Stimulated activated CD8-positive, alpha-beta memory T cell treated with anti-CD3 and anti-CD28 coated beads, Interleukin-7, amount 100 ng/mL, for 1 hour (primary cell): ENCODE measurements at places on chromosomes 5 and 9.

- DNase-seq, result no peak
Observed at GRCh38 chr5:97501965-97502305, 318.9 kb upstream of the RIOK2 start.

GRCh38 chr5:97150401-97150800 lies 8.0 kb upstream of the LIX1 start:
- no peak for DNase-seq

GRCh38 chr9:93422977-93423616 lies 28.4 kb upstream of the FAM120A start:
- DNase-seq, result no peak

GRCh38 chr5:3593771-3594509 lies 1.7 kb upstream of the IRX1 start:
- DNase-seq, result no peak

DNA sequence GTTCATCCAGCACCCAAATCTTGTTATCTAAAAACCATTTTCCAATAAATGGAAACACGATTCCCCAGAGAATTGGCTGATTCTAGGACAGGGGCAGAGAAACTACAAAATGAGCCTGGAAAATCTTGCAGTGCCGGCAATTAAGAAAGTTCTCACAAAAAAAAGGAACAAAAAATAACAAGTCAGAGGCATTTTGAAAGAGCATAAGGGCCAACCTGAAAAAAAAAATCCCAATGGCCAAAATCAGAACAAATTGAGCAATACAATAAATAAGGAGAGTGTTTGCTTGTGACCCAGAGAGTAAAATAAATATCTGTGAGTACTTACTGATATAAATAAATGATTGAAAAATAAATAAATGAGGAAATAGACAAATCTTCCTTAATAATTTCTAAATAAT lies 55.1 kb upstream of the S1PR3 start:
- DNase-seq, result no peak

DNA sequence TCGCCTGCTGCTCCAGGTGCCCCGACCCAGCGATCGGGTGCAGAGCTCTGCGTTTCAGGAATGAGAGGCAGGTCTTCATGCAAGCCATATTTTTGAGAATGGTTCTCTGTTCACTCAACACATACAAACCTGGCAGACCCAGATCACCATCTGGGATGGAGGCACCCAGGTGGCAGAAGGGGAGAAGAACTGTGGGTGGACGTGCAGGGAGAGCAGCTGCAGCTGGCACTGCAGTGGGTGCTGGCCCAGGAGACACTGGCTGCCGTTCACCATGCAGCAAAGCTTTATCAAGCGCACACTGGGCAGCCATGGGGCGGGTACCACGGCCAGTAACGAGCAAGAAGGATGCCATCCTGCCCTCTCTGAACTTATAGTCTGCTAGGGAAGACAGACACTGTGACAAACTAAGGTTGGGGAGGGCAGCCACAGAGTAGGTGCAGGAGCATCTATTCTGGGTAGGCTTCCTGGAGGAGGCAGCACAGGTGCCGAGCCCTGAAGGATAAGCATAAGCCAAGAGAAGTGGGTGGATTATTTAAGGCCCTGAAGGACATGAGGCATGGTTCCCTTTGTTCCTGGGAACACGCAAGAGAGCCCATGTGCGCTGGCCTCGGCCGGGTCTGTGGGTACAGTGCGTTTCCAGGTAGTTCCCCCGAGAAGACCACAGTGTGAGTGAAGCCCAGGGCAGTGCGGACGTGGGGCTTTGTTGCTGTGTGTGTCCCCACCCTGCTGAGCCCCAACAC lies 46.2 kb upstream of the FCN2 start:
- DNase-seq, result no peak

- DNase-seq, result no peak
Observed at GRCh38 chr9:70475211-70475610, 60.8 kb upstream of the KLF9 start.

DNA sequence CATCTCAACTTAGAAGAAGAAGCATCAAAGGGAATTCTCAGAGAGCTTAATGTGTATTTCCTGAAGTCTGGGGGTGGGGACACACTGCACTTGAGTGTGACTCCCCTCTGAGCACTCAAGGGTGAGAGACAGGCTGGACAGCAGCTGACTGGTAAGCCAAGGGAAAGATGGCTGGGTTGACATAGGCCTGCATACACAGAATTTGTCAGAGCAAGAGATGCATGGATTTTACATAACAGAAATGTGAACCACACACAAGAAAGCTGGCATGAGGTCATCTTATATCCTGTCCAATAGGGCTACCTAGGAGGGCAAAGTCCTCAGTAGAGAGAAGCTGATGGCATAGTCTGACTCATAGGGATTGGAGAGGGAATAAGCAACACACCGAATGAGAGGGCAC lies 114.3 kb upstream of the EPB41L4A start:
- no peak for DNase-seq

DNA sequence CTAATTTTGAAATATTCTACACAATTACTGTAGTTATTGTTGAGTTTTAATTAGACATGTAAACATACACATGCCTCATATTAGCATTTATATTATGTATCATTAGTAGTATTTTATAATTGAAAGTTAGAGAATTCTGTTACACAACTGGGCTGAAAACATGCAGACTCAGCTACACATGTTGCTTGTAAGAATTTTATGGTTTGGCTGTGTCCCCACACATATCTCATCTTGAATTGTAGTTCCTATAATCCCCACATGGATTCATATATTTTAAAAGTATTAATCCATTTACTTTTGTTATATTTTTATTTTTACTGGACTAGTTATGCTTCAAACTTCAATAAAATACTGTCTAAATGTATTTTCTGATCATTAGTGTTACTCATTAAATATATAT lies 2075.3 kb upstream of the C9orf72 start:
- DNase-seq, result no peak

GRCh38 chr5:136749016-136749415 lies 383.7 kb upstream of the TRPC7 start:
- DNase-seq, result no peak

DNA sequence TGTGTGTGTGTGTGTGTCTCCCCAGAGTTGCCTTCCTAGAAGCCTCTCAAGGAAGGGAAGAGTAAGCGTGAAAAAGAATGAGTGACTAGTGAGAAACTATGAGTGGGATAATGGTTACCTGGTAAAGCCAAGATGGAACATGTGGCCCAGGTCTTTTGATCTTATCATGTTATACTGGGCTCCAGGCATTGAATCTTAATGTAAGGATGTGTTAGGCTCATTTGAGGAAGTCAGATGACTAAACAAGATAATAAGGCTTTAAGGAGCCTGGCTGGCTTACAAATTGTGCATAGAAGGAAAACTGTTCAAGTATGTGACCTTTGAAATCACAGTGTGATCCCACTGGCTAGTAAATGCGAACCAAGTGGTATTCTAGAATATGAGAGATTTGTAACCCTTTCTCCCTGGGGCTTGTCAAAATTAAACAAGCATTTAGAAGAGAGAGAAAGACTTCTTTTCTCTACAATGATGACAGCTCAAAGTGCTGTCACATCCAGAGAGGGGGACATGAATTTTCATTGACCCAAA lies 29.9 kb upstream of the HMHB1 start:
- no peak for DNase-seq

GRCh38 chr5:67971223-67971830 lies 244.2 kb upstream of the PIK3R1 start:
- no peak for DNase-seq

- no peak for DNase-seq
Observed at GRCh38 chr5:132497488-132497997, 7.0 kb upstream of the IRF1 start.

- DNase-seq, result no peak
Observed at GRCh38 chr5:137734962-137735554, 831 bp downstream of the KLHL3 start.

DNA sequence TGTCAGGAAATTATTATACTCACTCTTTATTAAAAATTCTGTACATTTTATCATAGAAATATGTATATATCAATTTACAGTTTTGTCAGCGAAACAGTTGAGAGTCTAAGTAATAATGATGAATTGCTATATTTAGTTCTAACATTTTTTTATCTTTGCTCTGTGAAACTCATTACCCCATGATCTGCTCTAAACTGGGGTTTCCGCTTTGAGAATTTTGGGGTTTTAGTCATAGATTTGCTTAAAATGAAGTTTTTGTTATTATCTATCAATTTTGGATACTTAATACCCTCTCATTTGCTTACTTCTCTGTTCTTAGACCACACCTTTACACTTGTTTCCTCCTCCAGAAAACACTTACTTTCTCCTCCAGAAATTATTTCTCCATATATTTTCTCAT lies 333.8 kb upstream of the MPDZ start:
- DNase-seq, result no peak

GRCh38 chr5:56161439-56161823 lies 71.7 kb downstream of the ANKRD55 start:
- DNase-seq, result no peak

GRCh38 chr5:139863361-139863760 lies 67.8 kb downstream of the PSD2 start:
- no peak for DNase-seq

GRCh38 chr9:109072133-109072692 lies 47.5 kb downstream of the TMEM245 start:
- no peak for DNase-seq

- no peak for DNase-seq
Observed at GRCh38 chr5:14667290-14667689, 2.8 kb downstream of the OTULIN start.

DNA sequence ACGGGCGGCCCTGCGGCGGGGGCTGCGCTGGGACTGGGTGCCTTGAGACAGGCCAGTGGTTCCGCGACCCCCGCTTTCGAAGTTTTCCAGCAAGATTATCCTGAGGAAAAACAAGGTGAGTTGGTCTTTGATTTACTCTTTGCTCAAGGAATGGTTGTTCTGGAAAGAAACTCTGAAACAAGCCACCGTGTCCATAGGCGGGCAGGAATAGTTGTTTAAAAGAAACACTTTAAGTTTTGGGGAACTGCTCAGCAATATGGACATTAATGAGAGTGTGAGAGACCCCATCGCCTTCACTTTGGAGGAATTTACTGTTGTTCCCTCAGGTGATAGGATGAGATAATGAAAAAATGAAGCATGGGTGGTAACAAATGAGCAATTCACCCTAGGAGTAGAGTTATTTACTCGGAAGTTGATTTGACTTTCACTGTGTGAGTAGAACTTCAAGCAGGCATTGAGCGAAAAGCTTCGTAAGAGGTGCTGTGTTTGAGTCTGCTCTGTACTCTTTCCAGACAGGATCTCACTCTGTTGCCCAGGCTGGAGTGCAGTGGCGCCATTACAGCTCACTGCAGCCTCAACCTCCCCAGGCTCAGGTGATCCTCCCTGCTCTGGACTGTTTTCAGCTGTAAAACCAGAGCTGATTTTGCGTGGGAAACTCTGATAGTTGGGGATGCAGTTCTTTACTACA lies 1.1 kb downstream of the DMRTA1 start:
- DNase-seq, result no peak

- no peak for DNase-seq
Observed at GRCh38 chr5:134794082-134794481, 35.5 kb downstream of the DDX46 start.

- no peak for DNase-seq
Observed at GRCh38 chr9:117074342-117074662, 340.6 kb downstream of the ASTN2 start.

DNA sequence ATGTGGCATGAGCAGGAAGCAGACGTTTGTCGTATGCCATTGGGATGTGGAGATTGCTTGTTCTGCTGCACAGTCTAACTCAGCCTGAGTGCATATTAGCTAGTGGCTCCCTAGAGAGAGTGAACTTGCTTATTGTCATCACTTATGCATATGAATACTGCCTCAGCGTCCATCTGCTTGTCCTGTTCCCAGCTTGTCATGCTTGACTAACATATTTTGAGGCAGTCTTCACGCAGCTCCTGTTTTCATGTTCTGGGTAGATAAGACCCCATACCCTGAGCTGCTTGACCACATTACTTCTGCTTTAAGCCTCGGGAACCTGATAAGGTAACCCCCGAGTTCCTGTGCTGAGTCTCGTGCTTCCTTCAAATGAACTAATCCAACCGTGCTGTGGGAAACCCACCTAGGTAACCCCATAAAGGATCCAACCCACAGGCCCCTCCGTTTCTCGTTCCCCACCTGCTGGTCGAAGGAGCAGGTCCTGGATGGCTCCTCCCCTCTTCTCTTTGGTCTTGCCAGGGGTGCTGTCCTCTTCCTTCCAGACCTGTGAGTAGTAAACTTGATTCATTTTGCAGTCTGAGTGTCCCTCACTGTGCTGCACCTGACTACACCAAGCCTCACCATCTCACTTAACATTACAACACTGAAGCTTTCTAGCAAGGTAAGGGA lies 25.0 kb downstream of the ANKRD33B start:
- DNase-seq, result no peak

DNA sequence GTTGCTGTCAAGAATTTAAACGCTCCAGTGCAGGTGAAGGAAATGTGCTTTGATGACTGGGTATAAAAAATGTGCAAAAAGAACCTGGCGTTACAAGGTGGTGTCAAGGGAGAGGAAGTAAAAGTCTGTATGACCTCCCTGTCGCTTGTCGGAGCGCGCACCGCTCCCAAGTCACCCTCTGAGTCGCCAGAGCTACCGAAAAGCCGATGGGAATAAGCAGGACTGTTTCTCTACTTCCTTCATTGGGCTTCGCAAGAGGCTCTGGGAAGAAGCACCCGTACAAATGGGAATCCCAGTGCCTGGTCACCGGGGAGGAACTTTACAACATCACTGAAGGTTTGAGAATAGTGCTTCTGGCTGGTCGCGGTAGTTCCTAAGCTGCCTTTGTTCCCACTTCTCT lies 1.3 kb upstream of the DMRT2 start:
- no peak for DNase-seq

DNA sequence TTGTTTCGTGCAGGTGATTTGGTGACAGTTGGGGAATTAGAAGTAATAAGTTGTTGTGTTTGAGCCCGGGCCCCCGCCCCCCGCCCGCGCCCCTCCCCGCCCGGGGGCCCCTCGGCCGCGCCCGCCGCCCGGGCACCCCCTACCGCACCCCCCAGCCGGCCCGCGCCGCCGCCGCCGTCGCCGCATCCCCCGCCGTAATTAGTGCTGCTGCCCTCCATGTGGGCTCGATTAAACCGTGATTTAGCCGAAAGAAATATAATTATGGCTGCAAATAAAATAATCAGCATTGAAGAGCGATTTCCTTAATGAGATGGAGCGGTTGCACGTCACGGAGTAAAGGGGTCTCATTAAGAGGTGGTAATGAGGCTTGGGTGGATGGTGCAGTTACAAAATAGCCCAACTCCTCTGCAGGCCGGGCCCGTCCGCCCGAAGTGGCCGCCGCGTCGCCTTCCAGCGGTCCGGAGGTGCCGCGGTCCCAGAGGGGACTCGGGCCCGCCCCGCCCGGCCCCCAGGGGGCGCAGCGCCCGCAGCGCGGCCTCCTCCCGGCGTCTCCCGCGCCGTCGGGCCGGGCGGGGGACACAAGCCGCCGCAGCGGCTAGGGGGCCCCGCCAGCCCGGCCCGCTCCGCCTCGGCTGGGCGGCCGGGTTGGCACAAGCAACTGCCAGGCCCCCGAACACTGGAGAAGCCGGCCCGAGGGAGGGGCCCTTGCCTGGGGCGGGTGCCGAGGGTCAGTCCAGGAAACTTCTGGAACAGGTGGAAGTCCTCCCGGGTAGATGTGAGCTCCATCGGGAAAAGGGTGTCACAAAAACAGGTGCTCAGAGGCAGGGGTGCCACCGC lies 6.9 kb upstream of the OTP start:
- no peak for DNase-seq
